Esophagus squamous epithelium (tissue), 5 donors: ENCODE measurements at places on chromosomes 1 and 21.

GRCh38 chr1:18569251-18569650 lies 61.4 kb upstream of the PAX7 start:
- no peak for DNase-seq
- no peak overlapping the region for H3K27ac ChIP-seq
- no peaks in the 10 kb centered on the region for H3K36me3 ChIP-seq
- no peaks in the 10 kb centered on the region for H3K4me1 ChIP-seq
- H3K4me3 ChIP-seq = no peak overlapping the region

GRCh38 chr1:115642168-115643072 lies 650 bp downstream of the VANGL1 start:
- peak overlapping the region; percentile 94 for H3K4me3 ChIP-seq
- no peaks in the 10 kb centered on the region for H3K27me3 ChIP-seq
- no peak for DNase-seq
- H3K36me3 ChIP-seq = no peaks in the 10 kb centered on the region
- peaks cover 48% of the 10 kb centered on the region for H3K4me1 ChIP-seq
- H3K27ac ChIP-seq = peak overlapping the region; percentile 86

GRCh38 chr1:45272913-45273371 lies 53.8 kb upstream of the HPDL start:
- DNase-seq = no peak
- no peaks in the 10 kb centered on the region for H3K27me3 ChIP-seq
- no peaks in the 10 kb centered on the region for H3K36me3 ChIP-seq
- H3K4me1 ChIP-seq = no peaks in the 10 kb centered on the region
- no peak overlapping the region for H3K27ac ChIP-seq
- H3K4me3 ChIP-seq = no peak overlapping the region

DNA sequence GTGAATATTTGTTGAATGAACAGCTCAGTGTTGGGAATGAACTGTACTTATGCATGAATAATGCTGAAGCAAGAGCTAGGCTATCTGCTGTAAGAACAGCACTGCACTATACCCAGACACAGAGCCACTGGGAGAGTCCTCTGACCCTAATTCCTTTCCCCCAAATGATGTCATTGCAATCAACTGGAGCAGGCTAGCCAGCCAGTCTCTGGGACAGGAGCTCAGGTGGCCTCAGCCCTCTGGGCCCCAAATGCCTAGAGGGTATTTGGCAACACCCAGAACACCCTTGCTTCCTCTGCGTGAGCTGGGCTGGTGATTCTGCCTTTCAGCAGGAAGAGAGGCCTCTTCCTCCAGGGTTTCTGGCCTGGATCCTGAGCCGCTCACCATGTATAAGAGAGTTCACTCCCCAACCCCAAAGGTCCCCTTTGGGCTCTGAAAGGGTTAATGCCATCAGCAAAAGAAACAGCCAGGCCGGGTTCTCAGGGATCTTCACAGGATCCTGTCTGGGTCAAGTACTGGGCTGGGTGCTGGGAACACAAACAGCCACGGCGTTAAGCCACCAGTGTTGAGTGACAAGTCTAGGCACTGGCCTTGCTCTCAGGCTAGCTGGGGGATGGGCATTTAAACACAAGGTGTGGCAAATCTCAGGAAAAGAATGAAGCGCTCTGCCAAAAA lies 3.7 kb upstream of the PADI4 start:
- peaks cover 57% of the 10 kb centered on the region for H3K4me1 ChIP-seq
- no peak for DNase-seq
- H3K27me3 ChIP-seq = no peaks in the 10 kb centered on the region

DNA sequence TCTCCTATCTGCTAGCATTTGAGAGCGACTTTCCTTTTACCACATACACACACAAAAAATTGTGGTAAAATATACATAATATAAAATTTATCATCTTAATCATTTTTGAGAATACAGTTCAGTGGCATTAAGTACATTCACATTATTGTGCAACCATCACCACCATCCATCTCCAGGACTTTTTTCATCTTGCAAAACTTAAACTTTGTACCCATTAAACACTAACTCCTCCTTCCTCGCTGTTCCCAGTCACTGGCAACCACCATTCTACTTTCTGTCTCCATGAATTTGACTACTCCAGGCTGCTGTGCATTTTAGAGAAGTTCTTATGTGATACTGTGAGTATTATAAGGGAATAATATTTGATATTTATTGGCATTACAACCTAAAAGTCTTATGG lies 181.3 kb downstream of the C1orf21 start:
- no peaks in the 10 kb centered on the region for H3K27me3 ChIP-seq
- no peak for DNase-seq
- H3K4me1 ChIP-seq = no peaks in the 10 kb centered on the region
- H3K27ac ChIP-seq = no peak overlapping the region
- no peaks in the 10 kb centered on the region for H3K36me3 ChIP-seq
- no peak overlapping the region for H3K4me3 ChIP-seq

- no peak overlapping the region for H3K27ac ChIP-seq
- DNase-seq = no peak
- no peaks in the 10 kb centered on the region for H3K4me1 ChIP-seq
Observed at GRCh38 chr1:62753031-62753965, 30.6 kb upstream of the ATG4C start.

- no peak overlapping the region for H3K4me3 ChIP-seq
- H3K27me3 ChIP-seq = no peaks in the 10 kb centered on the region
- no peaks in the 10 kb centered on the region for H3K4me1 ChIP-seq
- no peaks in the 10 kb centered on the region for H3K36me3 ChIP-seq
- no peak for DNase-seq
Observed at GRCh38 chr1:12722626-12723025, 6.7 kb downstream of the AADACL3 start.

DNA sequence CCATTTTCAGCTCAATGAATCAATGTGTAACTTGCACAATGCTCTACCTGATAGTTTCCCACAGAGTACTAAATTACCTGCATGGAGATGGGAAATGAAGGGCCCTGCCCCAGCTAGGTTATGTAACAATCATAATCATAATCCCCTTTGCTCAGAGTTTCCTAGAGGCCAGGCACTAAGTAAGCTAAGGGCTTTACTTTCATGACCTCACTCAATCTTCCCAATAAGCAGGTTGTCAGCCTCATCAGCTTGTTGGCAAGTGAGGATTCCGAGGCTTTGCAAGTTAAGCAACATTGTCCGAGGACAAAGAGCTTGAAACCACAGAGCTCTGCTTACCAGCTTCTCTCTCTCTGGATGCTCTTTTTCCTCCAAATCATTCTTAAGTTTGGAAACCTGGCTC lies 64.1 kb upstream of the NTPCR start:
- no peaks in the 10 kb centered on the region for H3K36me3 ChIP-seq
- DNase-seq = no peak
- H3K4me3 ChIP-seq = no peak overlapping the region
- H3K4me1 ChIP-seq = peaks cover 23% of the 10 kb centered on the region
- no peak overlapping the region for H3K27ac ChIP-seq

- H3K27me3 ChIP-seq = no peaks in the 10 kb centered on the region
- H3K4me3 ChIP-seq = no peak overlapping the region
- H3K36me3 ChIP-seq = no peaks in the 10 kb centered on the region
- no peaks in the 10 kb centered on the region for H3K4me1 ChIP-seq
- no peak for DNase-seq
- H3K27ac ChIP-seq = no peak overlapping the region
Observed at GRCh38 chr1:98854137-98854536, 150.5 kb downstream of the PLPPR5 start.

DNA sequence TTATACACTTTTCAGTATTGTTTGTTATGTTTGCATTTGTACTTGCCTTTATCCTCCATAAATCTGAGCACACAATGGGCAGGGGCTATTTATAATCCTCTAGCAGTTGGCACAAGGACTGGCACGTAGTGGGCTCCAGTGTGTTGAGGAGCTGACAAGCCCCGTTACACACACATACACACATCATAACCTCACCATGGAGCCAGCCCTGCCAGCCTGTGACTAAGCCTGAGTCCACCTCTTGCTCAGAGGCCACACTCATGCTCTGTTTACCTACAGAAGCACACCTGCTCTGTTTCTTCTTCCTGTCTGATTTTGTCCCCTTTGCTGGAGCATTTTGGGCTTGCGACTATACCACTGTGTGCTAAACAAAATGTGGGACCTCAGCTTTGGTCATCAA lies 64.5 kb upstream of the SPATA6 start:
- no peaks in the 10 kb centered on the region for H3K36me3 ChIP-seq
- peaks cover 34% of the 10 kb centered on the region for H3K27me3 ChIP-seq
- no peaks in the 10 kb centered on the region for H3K4me1 ChIP-seq
- DNase-seq = no peak
- H3K27ac ChIP-seq = no peak overlapping the region
- no peak overlapping the region for H3K4me3 ChIP-seq

GRCh38 chr1:187773168-187773567 lies 944.4 kb downstream of the PLA2G4A start:
- H3K27me3 ChIP-seq = no peaks in the 10 kb centered on the region
- H3K36me3 ChIP-seq = no peaks in the 10 kb centered on the region
- no peaks in the 10 kb centered on the region for H3K4me1 ChIP-seq
- H3K4me3 ChIP-seq = no peak overlapping the region
- DNase-seq = no peak
